ENCODE measurements at places on chromosomes 7 and 10.

- no peak for DNase-seq
Measured at GRCh38 chr7:122067077-122067476, 77.0 kb downstream of the AASS start.

DNA sequence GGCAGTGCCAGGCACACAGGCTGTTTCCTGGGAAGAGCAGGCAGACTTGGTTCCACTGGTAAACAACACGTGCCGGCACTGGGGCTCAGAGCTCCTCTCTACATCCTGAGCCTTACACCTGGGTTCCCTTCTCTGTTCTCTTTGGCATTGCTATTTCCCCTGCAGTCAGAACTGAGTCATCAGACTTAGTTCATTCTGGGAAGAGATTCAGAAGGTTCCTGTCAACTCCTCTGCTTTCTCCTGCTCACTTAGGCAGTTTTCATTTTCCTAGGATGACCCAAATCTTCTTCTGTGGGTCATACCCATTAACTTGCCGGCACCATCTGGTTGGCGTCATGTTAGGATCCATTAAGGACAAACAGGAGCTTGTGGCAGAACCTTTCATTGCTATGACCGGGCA is 33.4 kb upstream of the LRRC18 start:
- DNase-seq, result no peak

GRCh38 chr7:97460433-97460832 is 271.5 kb upstream of the TAC1 start:
- DNase-seq, result no peak

- no peak for DNase-seq
Measured at GRCh38 chr7:114842551-114843065, 79.3 kb upstream of the MDFIC start.

DNA sequence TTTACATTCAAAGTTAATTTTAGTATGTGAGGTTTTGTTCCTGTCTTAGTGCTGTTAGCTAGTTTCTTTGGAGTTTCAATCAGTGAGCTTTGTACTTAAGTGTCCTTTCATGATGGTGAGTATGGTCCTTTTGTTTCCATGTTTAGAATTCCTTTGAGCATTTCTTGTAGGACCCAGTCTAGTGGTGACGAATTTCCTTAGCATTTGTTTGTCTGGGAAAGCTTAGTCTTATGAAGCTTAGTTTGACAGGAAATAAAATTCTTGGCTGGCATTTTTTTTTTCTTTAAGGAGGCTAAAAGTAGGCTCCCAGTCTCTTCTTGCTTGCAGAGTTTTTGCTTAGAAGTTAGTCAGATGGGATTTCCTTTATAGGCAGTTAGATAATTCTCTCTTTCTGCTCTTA is 209.2 kb upstream of the SEMA3C start:
- DNase-seq, result no peak

All from GM12891 (cell line).